ENCODE measurements at places on chromosomes 6 and 20.

GRCh38 chr6:41546866-41547798, 951 bp downstream of the FOXP4 start:
- peak overlapping the region; percentile 18 for H3K27ac ChIP-seq
- DNase-seq: no peak
- peaks cover 3% of the 10 kb centered on the region for H3K36me3 ChIP-seq
- H3K27me3 ChIP-seq: peaks cover 66% of the 10 kb centered on the region
- H3K4me1 ChIP-seq: peaks cover 34% of the 10 kb centered on the region
- H3K4me3 ChIP-seq: peak overlapping the region; percentile 81

DNA sequence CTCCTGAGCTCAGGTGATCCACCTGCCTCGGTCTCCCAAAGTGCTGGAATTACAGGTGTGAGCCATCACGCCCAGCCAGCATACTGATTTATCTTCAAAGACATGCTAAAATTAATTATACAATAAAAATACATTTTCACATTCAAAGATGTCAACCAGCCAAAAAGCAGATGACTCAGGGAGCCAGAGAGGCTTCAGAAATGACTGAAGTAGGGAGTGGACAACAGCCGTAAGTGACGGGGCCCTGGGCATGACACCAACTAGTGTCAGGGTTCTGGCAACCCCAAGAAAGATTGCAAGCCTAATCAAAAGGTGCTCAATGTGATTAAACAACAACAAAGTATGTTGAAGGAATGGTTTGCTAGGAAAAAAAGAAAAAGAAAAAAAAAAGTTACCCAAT, 28.4 kb downstream of the GPLD1 start:
- no peak for DNase-seq
- H3K27ac ChIP-seq: no peak overlapping the region
- no peaks in the 10 kb centered on the region for H3K4me1 ChIP-seq

- no peaks in the 10 kb centered on the region for H3K27me3 ChIP-seq
- no peaks in the 10 kb centered on the region for H3K4me1 ChIP-seq
- no peak overlapping the region for H3K27ac ChIP-seq
- H3K36me3 ChIP-seq: peaks cover 9% of the 10 kb centered on the region
- DNase-seq: no peak
Observed at GRCh38 chr6:45548657-45549515, 171.2 kb upstream of the SUPT3H start.

DNA sequence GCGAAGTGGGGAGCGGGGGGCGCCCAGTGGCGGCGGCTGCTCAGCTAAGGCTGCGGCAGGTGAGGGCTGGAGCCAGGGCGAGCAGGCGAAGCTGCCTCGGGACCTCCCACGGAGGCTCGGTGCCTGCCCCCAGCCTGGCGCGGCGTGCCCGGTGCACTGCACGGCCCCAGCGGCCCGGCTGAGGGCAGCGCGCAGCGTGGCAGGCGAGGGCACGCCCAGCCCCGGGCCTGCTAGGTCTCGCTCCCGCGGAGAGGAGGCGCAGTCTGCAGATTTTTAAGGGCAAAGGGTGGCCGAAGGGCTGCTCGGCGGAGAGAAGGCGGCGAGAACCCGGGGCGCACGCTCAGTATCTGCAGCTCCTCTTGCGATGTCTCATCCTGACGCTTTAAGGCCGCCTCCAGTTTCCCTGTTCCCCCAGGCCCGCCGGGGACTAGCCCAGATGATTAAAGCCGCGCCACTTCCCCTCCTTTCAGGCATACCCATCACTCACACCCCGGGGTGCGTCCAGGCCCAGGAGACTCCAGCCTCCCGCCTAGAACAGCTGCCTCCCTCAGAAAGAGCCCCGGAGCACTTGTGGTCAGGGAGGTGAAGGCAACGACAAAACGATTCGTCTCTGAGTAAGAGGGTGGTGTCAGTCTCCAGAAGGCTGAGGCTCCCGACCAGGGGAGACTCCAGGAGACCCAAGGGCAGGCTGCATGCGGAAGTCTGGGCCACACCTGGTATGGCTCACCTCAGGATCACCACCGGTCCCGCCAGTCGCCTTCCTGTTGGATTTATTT, at the start of gene FERMT1:
Gene FERMT1 (minus strand): TSS at position 158 of the 776 bp plus-strand sequence. CDS start 3,476 bp downstream, outside the sequence.
- no peak within 1 kb of the TSS for H3K27ac ChIP-seq
- H3K4me3 ChIP-seq: peak within 1 kb of the TSS; percentile 41
- no peaks in the 10 kb centered on the region for H3K36me3 ChIP-seq

- no peaks in the 10 kb centered on the region for H3K36me3 ChIP-seq
- H3K4me1 ChIP-seq: no peaks in the 10 kb centered on the region
- H3K27ac ChIP-seq: no peak overlapping the region
Observed at GRCh38 chr6:80336911-80337310, 230.4 kb downstream of the BCKDHB start.

DNA sequence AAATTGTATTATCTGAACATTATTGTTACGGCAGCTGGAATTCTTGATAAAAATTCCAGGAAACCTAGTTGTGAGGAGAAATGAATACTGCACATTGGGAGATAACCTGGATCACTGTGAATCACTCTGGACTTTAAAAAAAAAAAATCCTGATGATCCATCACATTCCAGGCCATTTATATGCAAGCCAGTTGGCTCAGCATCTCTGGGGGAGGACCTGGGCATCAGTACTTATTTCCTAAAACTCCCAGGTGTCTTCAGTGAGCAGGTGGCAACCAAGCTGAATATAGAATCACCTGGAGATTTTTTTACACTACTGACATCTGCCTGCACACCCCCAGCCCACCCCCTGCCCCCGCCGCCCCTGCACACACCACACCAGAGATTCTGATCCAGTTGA, 39.1 kb upstream of the SIRT5 start:
- peaks cover 5% of the 10 kb centered on the region for H3K27me3 ChIP-seq
- H3K36me3 ChIP-seq: no peaks in the 10 kb centered on the region
- no peak overlapping the region for H3K27ac ChIP-seq

DNA sequence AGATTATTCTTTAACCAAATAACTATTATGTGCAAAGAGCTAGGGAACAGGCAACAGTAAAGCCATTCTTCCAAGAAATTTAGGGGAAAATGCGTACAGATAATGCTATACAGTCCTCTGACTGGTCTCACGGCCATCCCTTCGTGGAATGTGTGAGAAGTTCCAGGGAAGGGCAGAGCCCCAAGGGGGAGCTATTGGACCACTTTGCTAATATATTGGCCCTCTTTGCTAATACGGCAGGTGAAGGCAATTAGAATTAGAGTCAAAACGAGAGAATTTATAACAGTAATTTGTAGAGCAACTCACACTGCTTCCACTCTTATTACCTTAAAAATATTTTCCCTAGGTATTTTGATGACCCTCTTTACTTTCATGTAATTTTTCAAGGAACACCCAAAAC, 140.4 kb downstream of the IMPG1 start:
- no peak for DNase-seq
- H3K4me1 ChIP-seq: peaks cover 1% of the 10 kb centered on the region
- no peak overlapping the region for H3K4me3 ChIP-seq
- H3K27ac ChIP-seq: no peak overlapping the region

DNA sequence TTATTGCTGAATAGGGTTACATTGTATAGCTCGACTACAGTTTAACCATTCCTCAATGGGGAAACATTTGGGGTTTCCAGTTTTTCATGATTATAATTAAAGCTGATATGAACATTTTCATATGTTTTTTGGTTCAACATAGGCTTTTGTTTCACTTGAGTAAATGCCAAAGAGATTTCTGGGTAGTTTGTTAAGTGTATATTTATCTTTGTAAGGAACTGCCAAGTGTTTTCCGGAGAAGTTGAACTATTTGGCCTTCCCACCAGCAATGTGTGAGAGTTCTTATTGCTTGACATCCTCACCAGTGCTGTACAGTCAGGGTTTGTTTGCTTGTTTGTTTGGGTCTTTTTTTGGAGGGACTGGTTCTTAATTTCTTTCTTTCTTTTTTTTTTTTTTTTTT, 83.7 kb upstream of the RALY start:
- H3K4me1 ChIP-seq: peaks cover 8% of the 10 kb centered on the region
- no peak overlapping the region for H3K4me3 ChIP-seq
- no peak overlapping the region for H3K27ac ChIP-seq
- peaks cover 26% of the 10 kb centered on the region for H3K27me3 ChIP-seq
- no peak for DNase-seq
- H3K36me3 ChIP-seq: no peaks in the 10 kb centered on the region

GRCh38 chr20:46580613-46581205, 30.3 kb upstream of the OCSTAMP start:
- H3K27ac ChIP-seq: no peak overlapping the region
- peaks cover 10% of the 10 kb centered on the region for H3K4me1 ChIP-seq
- H3K4me3 ChIP-seq: no peak overlapping the region
- H3K36me3 ChIP-seq: no peaks in the 10 kb centered on the region
- H3K27me3 ChIP-seq: peaks cover 24% of the 10 kb centered on the region

DNA sequence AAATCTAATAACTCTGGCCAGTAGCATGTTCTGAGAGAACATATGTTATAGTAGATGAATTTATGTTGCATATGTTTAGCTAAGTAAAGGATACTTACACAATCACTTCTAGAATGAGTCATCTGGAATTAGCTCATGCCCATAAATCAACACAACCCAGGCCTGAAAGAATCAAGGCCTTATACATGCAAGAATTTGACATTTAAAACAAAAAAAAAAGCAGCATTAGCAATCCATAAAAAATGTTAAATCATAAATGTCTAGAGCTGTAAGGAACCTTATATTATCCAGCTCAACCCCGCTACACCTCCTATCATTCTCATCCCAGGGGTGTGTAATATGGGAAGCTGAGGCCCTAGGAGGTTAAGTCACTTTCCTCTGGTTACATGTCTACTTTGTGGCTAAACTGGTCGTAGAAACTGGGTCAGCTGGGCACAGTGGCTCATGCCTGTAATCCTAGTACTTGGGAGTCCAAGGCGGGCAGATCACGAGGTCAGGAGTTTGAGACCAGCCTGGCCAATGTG, 105.2 kb upstream of the CARMIL1 start:
- no peak for DNase-seq
- H3K27me3 ChIP-seq: no peaks in the 10 kb centered on the region
- no peak overlapping the region for H3K4me3 ChIP-seq

Data from activated CD8-positive, alpha-beta T cell treated with anti-CD3 and anti-CD28 coated beads, Interleukin-2, amount 10 ng/mL, durations not matched to agents 7 days and 5 days (primary cell).